ENCODE measurements at places on chromosomes 5 and 9.

- no peak for DNase-seq
Observed at GRCh38 chr9:128101690-128102089, 25.8 kb downstream of the PTGES2 start.

- DNase-seq = no peak
Observed at GRCh38 chr9:90612957-90613356, 29.7 kb downstream of the DIRAS2 start.

GRCh38 chr5:17330386-17330785 is 113.0 kb downstream of the BASP1 start:
- no peak for DNase-seq

DNA sequence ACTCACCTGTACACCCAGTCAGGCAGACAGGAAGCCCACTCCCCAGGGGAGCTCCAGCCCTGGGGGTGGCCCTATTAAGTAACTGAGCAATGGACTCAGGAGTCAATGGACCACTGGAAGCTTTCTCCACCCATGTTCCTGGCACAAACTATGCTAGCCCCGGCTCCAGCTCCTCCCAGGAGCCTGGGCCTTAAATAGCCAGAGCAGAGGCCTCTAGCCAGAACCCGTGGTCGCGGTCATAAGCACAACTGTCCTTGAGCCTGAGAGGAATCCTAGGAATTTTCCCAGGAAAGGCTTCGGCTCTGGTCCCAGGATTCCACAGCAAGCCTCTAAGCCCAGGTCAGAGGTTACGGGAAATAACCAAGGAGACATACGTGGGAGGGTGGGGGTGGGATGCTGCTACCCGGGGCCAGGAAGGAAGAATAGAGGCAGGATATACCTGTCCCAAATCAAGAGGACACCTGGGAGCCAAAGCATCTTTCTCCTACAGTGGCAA is 5.5 kb downstream of the SEPTIN8 start:
- peak; percentile 46 for DNase-seq

- no peak for DNase-seq
Observed at GRCh38 chr9:119020284-119020683, 349.0 kb downstream of the BRINP1 start.

DNA sequence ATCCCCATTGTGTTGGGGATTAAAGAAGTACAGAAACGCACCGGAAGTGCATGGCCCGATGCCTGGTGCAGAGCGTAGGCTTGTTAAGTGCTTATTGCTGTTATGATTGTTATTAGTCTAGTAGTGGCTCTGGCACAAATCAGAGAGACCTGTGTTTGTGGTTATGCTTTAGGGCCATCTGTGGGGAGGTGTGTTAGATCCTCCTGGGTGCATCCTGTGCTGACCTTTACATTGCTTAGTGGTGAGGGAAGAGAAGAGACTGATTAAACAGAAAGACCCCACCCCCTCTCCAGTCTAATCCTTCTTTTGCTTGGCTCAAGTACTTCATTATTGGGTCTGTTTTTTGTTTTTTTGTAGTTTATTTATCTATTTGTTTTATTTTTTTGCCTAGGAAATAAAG is 112.7 kb upstream of the SPRY4 start:
- DNase-seq = no peak

- no peak for DNase-seq
Observed at GRCh38 chr9:69046723-69047122, 11.2 kb downstream of the FXN start.

- DNase-seq = no peak
Observed at GRCh38 chr9:33040792-33041431, 15.8 kb downstream of the DNAJA1 start.

GRCh38 chr9:14238518-14238917 is 75.4 kb downstream of the NFIB start:
- no peak for DNase-seq

GRCh38 chr5:68465133-68465532 is 249.6 kb downstream of the PIK3R1 start:
- DNase-seq = no peak

- DNase-seq = no peak
Observed at GRCh38 chr9:125141751-125142150, 1.6 kb downstream of the SCAI start.

DNA sequence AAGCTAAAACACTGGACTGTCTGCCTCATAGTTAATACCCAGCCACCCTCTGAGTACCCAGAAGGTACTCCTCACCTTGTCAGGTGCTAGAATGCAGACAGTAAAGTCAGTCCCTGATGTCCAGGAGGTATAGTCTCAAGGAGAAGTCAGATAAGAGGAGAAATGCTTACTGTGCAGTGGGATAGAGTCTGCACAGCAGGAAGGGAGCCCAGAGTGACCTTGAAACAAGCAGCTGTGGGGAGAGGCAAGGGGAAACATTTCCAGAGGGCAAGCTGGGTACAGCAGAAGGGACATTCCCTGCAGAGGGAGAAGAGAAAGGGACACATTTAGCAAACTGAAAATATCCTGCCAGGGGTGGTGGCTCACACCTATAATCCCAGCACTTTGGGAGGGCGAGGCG is 122.7 kb downstream of the GCNT1 start:
- no peak for DNase-seq

- DNase-seq = no peak
Observed at GRCh38 chr9:136786451-136786850, 4.7 kb upstream of the TMEM141 start.

DNA sequence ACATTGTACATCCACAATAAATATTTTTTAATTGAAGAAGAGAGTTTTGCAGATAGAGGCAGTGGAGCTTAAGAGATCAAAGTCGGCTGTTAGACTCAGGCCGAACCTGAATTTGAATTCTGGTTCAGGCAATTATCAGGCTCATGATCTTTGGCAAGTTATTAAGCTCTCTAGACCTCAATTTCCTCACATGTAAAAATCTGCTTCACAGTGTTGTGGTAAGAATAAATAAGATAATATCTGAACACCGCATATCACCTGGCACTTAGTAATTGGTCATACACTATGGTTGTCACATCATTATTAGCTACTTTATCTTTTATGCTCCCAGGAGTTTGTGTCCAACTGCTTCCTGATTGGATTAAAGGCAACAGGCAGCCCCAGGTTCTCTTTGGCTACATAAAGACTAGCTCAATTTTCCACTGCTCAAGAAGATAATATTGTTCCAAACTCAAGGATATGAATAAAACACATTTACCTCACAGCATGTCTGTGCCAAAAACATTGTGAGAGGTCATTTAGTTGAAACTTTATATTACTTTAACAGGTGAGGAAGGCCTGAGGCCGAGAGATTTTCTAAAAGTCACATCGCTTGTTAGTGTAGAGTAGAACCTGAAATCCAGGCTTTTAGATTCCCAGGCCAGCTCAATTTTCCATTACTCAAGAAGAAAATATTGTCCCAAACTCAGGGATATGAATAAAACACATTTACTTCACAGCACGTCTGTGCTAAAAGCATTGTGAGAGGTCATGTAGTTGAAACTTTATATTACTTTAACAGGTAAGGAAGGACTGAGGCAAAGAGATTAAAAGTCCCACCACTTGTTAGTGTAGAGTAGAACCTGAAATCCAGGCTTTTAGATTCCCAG is 289.2 kb upstream of the PTGER4 start:
- no peak for DNase-seq

- no peak for DNase-seq
Observed at GRCh38 chr5:83475935-83476814, 4.6 kb downstream of the VCAN start.

DNA sequence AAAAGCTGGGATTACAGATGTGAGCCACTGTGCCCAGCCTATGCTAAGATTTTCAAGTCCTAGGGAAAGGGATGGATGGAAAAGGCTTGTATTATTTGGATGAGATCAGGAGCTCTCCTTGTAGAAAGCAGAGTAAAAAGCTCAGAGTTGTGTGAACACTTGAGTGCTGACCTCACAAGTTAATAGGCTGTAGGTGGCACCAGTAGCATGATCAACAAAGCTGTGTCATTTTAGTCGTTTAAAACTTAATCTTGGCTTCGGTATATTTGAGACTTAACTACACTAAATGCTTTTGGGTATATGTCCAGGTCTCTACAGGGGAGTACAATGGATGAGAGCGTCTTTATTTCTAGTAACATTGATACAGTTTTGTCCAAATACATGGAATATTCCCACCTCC is 264.2 kb downstream of the TMEM38B start:
- DNase-seq = no peak

GRCh38 chr9:9498846-9499245 is 1114.0 kb downstream of the PTPRD start:
- DNase-seq = no peak

Measured in BJ (cell line).